Stimulated activated CD4-positive, alpha-beta T cell treated with anti-CD3 and anti-CD28 coated beads, Interleukin-1b, Interleukin-23, amount 100 ng/mL, for 1 hour (primary cell): ENCODE measurements at places on chromosomes 5 and 9.

- no peak for DNase-seq
Measured at GRCh38 chr9:133956520-133957076, 35.5 kb downstream of the VAV2 start.

DNA sequence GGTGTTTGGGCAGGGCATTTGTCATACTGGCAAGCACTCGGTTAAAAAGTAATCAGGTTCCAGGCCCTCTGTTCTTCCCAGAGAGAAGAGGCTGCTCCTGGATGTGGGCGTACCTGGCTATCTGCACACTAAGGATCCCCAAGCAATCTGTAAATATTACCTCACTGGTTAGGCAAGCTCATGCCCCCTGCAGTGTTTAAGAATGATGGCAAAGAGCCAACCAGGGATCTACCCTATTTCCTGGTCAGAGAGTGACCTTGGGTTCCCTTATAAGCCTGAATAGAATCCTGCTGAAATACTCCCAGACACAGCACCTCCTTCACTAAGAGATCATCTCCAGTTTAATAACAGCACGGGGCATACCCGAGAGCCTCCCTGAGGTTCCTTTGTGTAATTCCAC lies 181.2 kb downstream of the PIK3R1 start:
- no peak for DNase-seq

DNA sequence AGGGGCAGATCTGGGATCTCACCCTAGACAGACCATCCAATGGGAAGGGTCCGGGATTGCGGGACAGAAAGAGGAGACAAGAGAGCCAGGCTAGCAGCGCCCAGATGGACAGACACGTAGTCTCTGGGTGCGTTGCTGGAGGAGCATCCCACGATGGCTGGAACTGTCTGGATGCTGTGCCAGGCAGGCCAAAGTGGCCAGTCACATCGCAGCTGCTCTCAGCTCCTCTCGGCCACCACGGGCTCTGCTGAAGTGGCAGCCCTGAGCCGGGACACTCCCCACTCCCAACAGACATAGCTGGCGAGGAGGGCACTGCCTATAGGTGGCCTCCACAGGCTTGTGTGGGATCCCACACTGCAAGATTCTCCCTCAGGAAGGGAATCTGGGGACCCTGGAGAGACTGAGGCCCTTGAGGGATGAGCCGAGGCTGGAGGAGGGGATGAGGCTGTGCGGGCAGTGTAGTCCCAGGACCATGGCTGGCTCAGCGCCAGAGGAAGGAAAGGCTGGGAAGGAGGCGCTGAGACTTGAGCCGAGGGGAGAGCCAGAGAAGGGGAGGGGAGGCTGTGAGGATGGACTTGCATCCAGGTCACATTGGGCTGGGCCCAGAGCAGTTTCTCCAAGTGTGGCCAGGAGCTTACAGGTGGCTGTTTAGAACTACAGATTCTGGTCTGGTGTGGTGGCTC lies 10.3 kb upstream of the WDR5 start:
- DNase-seq: no peak

- DNase-seq: no peak
Measured at GRCh38 chr5:175873088-175873454, 1.7 kb downstream of the CPLX2 start.

DNA sequence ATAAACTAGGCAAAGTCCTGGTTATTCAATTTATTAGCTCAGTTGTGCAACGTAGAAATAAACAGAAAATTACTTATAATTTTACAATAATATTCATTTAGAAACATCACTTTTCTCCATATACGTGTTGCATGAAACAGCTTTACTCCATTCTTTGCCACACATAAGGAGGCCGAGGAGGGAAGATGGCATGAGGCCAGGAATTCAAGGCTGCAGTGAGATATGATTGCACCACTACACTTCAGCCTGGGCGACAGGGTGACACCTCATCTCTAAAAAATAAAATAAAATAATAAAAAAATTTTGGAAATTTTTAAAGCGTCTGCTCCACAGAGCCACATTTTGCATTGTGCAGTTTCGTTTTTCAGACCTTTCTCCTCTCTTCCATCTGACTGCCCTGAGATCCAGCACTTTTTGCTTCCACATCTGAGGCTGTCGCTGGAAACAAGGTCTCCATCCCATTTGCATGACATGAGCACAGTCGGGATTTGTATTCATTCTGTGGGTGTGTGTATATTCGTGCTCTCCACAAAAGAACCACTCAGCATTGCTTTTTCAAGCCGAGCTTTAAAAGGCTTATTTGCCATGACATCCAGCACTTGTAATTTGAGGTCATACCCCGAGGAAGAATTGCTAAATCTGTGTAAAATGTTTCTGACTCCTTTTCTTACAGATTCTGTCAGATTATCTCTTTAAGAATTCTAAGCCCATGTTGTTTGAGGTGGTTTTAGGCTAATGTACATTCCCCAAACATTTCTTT lies 98.6 kb upstream of the MSX2 start:
- DNase-seq: no peak

DNA sequence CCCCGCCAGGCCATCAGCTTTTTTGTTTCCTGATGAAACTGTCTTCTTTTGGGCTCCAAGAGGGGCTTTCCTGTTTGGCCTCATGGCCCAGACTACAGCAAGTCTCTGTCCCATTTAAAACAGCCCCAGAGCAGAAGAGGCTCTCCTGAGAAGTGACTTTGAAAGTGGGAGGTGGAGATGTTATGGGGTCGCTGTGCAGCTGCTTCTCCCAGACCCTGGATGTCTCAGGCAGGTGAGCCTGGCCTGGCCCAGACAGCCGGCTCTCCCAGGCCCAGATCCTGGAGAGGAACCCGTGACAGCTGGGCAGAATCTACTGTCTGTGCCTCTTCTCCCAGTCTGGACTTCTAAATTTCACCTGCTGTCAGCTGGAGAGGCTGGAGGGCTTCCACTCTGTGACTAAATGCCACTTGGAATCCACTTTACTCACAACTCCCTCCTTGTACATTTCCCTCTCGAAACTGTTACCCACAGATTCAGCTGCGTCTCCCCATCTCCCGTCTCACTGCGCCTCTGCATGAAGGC lies 20.6 kb downstream of the FAM78A start:
- no peak for DNase-seq

DNA sequence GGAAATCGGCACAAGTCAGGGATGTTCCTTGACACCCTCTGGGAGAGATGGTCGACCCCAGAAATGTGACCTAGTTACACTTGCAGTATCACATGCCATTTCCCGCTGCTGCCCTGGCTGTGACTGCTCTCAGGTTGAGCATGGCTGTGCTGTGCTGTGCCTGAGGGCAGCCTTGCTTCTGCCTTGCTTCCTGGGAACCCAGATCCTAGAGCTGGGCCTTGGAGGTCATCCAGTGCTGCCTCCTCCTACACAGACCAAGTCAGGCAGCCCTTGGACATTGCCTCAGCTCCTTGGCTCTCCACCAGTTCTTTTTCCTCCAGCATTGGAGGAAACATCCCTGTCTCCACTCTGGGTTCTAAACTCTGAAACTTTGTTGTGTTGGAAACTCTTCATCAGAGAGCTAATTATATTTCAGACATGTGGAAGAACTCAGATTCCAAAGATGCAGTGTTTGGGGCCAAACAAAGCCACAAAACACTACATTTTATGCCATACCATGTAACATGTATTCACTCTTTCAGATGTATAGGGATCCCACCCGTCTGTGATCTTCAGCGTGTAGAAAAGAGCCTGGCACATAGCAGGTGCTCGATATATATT lies 6.1 kb downstream of the MAMDC2 start:
- no peak for DNase-seq

GRCh38 chr5:120159155-120159554 lies 304.9 kb upstream of the PRR16 start:
- no peak for DNase-seq
